Right ventricle myocardium superior (tissue), 1 donor: ENCODE measurements at places on chromosomes 4 and X. TPM values are rescaled to one million over a fixed set of nuclear protein-coding genes. Genes with fewer than 3 reads are reported as not detected.

SUPT20HL1 gene
- not detected for total RNA-seq

CSN3 gene
- total RNA-seq: not detected

SPIN2A gene
- total RNA-seq: 0.46 TPM

NDP gene
- not detected for total RNA-seq

AMTN gene
- not detected for total RNA-seq
